ENCODE measurements at places on chromosomes 4 and X. TPM values are rescaled to one million over a fixed set of nuclear protein-coding genes. Genes with fewer than 3 reads are reported as not detected.

GRCh38 chr4:46329118-46329976 lies 60.6 kb downstream of the GABRA2 start:
- no peaks in the 10 kb centered on the region for H3K36me3 ChIP-seq
- no peaks in the 10 kb centered on the region for H3K4me1 ChIP-seq
- no peak overlapping the region for H3K4me3 ChIP-seq
- H3K27ac ChIP-seq: no peak overlapping the region
- DNase-seq: no peak

- H3K4me1 ChIP-seq: no peaks in the 10 kb centered on the region
- no peak for DNase-seq
- H3K36me3 ChIP-seq: no peaks in the 10 kb centered on the region
- H3K4me3 ChIP-seq: no peak overlapping the region
- no peaks in the 10 kb centered on the region for H3K27me3 ChIP-seq
These were observed 2582.2 kb downstream of the PCDH7 start for GRCh38 chr4:33302321-33302720.

- H3K4me1 ChIP-seq: no peaks in the 10 kb centered on the region
- H3K27me3 ChIP-seq: no peaks in the 10 kb centered on the region
- H3K4me3 ChIP-seq: no peak overlapping the region
- no peaks in the 10 kb centered on the region for H3K36me3 ChIP-seq
These were observed 22.0 kb downstream of the RAB39B start for GRCh38 chrX:155242300-155242699.

- H3K4me3 ChIP-seq: no peak overlapping the region
- H3K36me3 ChIP-seq: no peaks in the 10 kb centered on the region
- no peak overlapping the region for H3K27ac ChIP-seq
- DNase-seq: no peak
These were observed 67.1 kb downstream of the PPP2R2C start for GRCh38 chr4:6405397-6405706.

GRCh38 chr4:143626134-143626911 lies 74.2 kb downstream of the FREM3 start:
- no peak for DNase-seq
- no peaks in the 10 kb centered on the region for H3K4me1 ChIP-seq
- H3K4me3 ChIP-seq: no peak overlapping the region
- no peaks in the 10 kb centered on the region for H3K36me3 ChIP-seq
- no peak overlapping the region for H3K27ac ChIP-seq
- H3K27me3 ChIP-seq: no peaks in the 10 kb centered on the region

- no peak overlapping the region for H3K4me3 ChIP-seq
- no peaks in the 10 kb centered on the region for H3K36me3 ChIP-seq
- H3K27me3 ChIP-seq: no peaks in the 10 kb centered on the region
These were observed 316.1 kb downstream of the KCTD8 start for GRCh38 chr4:44132526-44132925.

- peaks cover 3% of the 10 kb centered on the region for H3K36me3 ChIP-seq
- no peak overlapping the region for H3K4me3 ChIP-seq
- no peaks in the 10 kb centered on the region for H3K27me3 ChIP-seq
- no peak for DNase-seq
- H3K27ac ChIP-seq: no peak overlapping the region
- H3K4me1 ChIP-seq: no peaks in the 10 kb centered on the region
These were observed 45.1 kb downstream of the BCORL1 start for GRCh38 chrX:130027569-130027968.

- no peaks in the 10 kb centered on the region for H3K4me1 ChIP-seq
- no peak overlapping the region for H3K27ac ChIP-seq
- no peaks in the 10 kb centered on the region for H3K36me3 ChIP-seq
- H3K4me3 ChIP-seq: no peak overlapping the region
- no peak for DNase-seq
These were observed 210.5 kb upstream of the DIAPH2 start for GRCh38 chrX:96474029-96474740.

GRCh38 chr4:16524911-16525554 lies 298.8 kb upstream of the TAPT1 start:
- H3K27me3 ChIP-seq: no peaks in the 10 kb centered on the region
- DNase-seq: no peak
- no peak overlapping the region for H3K4me3 ChIP-seq

DNA sequence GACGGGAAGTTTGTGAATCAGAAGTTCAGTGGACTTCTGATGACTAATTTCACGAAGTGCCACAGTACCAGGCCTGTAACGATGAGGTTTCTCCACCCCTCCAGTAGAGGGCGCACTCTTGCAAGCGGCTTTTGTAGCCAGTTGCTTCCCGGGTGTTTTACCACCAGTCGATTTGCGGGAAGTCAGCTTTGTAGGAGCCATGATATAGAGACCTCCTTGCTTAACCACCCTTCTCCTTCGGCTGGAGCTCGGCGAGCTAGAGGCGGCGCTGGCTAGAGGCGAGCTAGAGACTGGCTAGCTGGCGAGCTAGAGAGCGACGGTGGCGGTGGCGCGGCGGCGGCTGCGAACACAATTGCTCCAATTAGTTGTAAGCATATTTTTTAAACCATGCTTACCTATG lies 72.0 kb downstream of the IL1RAPL1 start:
- no peaks in the 10 kb centered on the region for H3K36me3 ChIP-seq
- H3K27me3 ChIP-seq: no peaks in the 10 kb centered on the region
- no peak for DNase-seq
- H3K4me1 ChIP-seq: no peaks in the 10 kb centered on the region

- no peaks in the 10 kb centered on the region for H3K4me1 ChIP-seq
- H3K36me3 ChIP-seq: no peaks in the 10 kb centered on the region
- no peaks in the 10 kb centered on the region for H3K27me3 ChIP-seq
- no peak overlapping the region for H3K4me3 ChIP-seq
- H3K27ac ChIP-seq: no peak overlapping the region
These were observed 96.0 kb downstream of the ADGRL3 start for GRCh38 chr4:61296144-61296543.

DNA sequence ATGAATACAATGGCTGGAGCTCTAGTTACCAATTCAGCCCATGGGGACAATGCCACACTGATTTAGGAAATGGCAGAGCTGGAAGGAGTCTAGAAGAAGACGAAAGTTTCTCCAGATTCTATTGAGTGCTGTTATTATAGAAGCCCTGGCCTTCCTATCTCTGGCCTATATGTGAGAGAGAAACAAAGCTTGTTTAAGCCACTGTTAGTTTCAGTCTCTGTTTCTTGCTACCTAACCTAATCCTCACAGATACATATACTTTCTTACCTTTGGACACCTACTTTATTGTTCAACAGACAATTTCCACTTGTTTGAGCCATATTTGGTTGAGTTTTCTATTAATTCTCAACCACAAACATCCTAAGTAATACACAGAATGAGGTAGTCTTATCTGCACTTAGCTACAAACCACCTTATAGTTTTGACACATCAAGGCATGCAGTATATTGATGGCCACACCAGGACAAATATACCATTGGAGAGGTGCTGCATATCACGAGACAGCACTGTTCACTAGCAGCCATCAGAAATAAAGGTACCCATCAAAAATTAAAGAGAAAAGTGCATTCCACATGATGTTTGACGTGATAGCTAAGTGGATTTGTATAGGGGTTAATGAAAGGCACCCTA lies 190.2 kb downstream of the SMIM20 start:
- DNase-seq: no peak
- no peaks in the 10 kb centered on the region for H3K36me3 ChIP-seq
- H3K27me3 ChIP-seq: no peaks in the 10 kb centered on the region
- no peak overlapping the region for H3K4me3 ChIP-seq
- no peak overlapping the region for H3K27ac ChIP-seq

DNA sequence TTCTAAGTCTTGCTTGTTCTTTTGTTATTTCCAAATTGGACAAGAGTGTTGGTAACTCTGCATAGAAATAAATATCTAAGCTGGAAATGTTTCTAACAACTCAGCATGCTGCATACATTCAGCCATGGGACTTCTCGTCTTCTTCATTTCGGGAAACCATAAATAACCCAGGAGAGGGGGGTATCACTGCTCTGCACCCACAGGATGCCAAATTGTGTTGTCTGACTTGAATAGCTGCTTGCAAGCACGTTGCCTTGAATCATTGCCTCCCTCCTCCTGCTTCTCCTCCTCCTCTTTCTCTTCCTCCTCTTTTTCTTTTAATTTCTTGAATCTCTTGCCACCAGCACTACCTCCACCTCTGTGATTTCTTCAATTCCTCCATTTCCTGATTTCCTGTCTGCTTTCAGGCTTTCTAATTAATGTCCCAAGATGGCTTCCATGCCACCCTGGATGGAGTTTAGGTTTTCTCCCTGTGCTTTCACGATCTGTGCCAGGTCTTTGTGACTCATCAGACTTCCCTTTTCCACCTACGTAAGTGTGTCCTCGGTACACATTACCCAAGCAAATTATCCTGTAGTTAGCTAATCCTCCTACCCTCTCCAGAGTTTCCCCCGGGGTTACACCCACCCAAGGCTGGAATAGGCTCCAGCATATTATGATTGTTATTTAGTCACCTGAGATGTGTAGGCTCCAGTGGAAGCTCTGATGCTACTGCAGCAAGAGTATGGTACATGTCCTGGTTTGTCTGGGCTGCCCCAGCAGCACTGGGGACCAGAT lies 122.6 kb upstream of the VCX3B start:
- no peaks in the 10 kb centered on the region for H3K27me3 ChIP-seq
- DNase-seq: no peak
- no peak overlapping the region for H3K4me3 ChIP-seq
- no peaks in the 10 kb centered on the region for H3K4me1 ChIP-seq
- H3K27ac ChIP-seq: no peak overlapping the region
- no peaks in the 10 kb centered on the region for H3K36me3 ChIP-seq

DNA sequence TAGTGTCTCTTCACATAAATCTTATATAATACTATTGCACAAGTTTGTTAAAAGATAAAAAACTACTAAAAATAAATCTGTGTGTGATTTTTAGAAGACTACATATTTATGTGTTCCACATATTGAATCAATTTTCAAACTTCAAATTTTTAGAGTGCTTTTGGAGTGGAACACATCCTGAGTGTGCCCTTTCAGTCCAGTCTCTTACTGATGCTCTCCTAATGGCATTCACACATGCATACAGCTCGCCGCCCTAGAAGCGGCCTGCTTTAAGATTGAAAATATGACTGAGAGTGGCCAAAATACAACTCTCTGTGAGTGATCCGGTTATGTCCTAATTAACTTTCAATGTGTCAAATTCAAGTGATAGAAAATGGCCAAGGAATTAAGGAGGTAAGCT lies 628.8 kb downstream of the ANKRD50 start:
- H3K4me3 ChIP-seq: no peak overlapping the region
- no peaks in the 10 kb centered on the region for H3K36me3 ChIP-seq

GRCh38 chrX:78168065-78168464 lies 28.6 kb upstream of the TAF9B start:
- no peaks in the 10 kb centered on the region for H3K27me3 ChIP-seq
- H3K4me1 ChIP-seq: no peaks in the 10 kb centered on the region
- no peaks in the 10 kb centered on the region for H3K36me3 ChIP-seq
- no peak for DNase-seq
- no peak overlapping the region for H3K27ac ChIP-seq
- H3K4me3 ChIP-seq: no peak overlapping the region

DNA sequence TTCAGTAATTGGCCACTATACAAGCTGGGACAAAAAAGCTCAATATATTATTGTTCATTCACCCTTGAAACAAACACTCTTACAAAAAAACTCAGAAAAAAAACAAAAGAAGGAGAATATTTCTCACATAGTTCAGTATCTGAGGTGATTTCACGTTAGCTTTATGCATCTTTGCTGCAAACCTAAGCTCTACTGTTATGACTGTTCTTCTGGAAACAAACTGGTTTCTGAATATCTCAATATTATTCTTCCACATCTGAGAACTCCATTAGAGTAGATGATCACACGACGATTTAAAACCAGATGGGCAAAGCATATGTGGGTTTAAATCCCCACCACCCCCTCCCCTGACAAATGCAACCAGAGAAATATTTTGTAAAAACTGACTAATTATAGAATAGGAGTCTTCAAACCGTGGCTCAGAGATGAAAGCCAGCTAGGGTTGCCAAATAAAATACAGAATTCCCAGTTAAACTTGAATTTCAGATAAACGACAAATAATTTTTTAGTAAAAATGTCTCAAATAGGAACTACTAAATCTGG lies 182.0 kb upstream of the FAM241A start:
- DNase-seq: no peak
- H3K27me3 ChIP-seq: no peaks in the 10 kb centered on the region
- H3K36me3 ChIP-seq: no peaks in the 10 kb centered on the region
- no peak overlapping the region for H3K27ac ChIP-seq
- H3K4me1 ChIP-seq: no peaks in the 10 kb centered on the region
- no peak overlapping the region for H3K4me3 ChIP-seq

GRCh38 chr4:40881851-40882250 lies 132.1 kb downstream of the NSUN7 start:
- H3K27me3 ChIP-seq: no peaks in the 10 kb centered on the region
- peaks cover 10% of the 10 kb centered on the region for H3K36me3 ChIP-seq
- no peak for DNase-seq

- no peak overlapping the region for H3K4me3 ChIP-seq
- H3K27ac ChIP-seq: no peak overlapping the region
- DNase-seq: no peak
- no peaks in the 10 kb centered on the region for H3K36me3 ChIP-seq
These were observed 57.2 kb downstream of the MFAP3L start for GRCh38 chr4:169968999-169969398.

DNA sequence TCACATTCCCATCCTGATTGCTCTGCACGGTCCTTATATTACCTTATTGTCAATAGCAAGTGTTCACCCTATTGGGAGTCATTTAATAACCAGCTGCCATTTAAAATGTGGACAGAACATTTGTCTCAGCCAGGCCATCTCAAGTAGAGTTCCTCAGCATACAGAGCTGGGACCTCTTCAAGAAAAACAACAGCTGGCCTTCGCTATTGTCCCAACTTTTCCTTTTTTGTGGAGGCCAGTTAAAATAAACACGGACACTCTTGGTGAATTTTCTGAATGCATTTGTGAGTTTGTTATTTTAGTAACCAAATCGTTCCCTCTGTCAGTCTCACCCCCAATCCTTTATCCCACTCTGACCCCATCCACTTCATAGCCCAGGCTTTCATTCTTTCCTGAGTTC lies 395.3 kb upstream of the PITX2 start:
- no peaks in the 10 kb centered on the region for H3K36me3 ChIP-seq
- no peak overlapping the region for H3K27ac ChIP-seq
- DNase-seq: no peak
- no peak overlapping the region for H3K4me3 ChIP-seq
- no peaks in the 10 kb centered on the region for H3K4me1 ChIP-seq

DNA sequence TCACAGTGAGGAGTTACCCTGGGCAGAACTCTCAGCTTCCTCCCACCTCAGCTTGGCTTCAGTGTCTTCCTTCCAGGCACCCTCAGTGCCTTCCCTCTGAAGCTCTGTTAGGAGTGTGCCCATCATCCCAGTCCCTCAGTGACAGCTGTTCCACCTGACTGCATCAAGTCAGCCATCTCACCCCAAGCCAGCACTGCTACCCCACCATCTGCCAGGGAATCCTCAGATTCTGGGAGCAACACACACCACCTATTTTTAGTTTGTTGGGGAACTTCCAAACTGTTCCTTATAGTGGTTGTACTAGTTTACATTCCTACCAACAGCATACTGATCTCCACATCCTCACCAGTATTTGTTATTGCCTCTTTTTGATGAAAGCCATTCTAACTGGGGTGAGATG lies 182.9 kb downstream of the RELL1 start:
- no peaks in the 10 kb centered on the region for H3K4me1 ChIP-seq
- no peaks in the 10 kb centered on the region for H3K27me3 ChIP-seq
- H3K4me3 ChIP-seq: no peak overlapping the region

The HSFX3 gene
- total RNA-seq: not detected

The PNMA3 gene
- not detected for total RNA-seq

The MBNL3 gene
- 32.7 TPM for total RNA-seq

The CXCL10 gene
- 1.3 TPM for total RNA-seq

The PI4K2B gene
- total RNA-seq: 41.2 TPM

The MPC1L gene
- not detected for total RNA-seq

The HSD17B11 gene
- total RNA-seq: 16.8 TPM

The AMTN gene
- not detected for total RNA-seq

The CFAP47 gene
- total RNA-seq: 0.03 TPM

The GPR173 gene
- 0.10 TPM for total RNA-seq

The PAK3 gene
- total RNA-seq: 0.10 TPM

The PF4V1 gene
- not detected for total RNA-seq

The SATL1 gene
- not detected for total RNA-seq

All from GM12878 (cell line).